ENCODE measurements at places on chromosomes 5 and 9.

DNA sequence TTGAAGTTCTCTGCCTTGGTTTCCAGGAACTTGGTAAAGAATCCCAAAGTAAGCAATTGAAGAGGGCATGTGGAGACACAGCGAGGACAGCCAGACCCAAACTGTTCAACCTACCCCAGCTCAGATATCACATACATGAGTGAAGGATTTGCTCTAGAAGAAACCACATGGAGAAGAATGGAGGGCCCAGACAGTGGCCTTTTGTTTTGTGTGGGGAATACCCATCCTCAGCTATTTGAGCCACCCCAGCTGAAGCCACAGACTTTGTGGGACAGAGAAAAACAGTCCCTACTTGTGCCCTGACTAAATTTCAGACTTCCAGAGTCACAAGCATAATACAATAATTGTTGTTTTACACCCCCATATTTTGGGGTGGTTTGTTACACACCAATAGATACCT lies 387.1 kb downstream of the ZSWIM6 start:
- DNase-seq: no peak

DNA sequence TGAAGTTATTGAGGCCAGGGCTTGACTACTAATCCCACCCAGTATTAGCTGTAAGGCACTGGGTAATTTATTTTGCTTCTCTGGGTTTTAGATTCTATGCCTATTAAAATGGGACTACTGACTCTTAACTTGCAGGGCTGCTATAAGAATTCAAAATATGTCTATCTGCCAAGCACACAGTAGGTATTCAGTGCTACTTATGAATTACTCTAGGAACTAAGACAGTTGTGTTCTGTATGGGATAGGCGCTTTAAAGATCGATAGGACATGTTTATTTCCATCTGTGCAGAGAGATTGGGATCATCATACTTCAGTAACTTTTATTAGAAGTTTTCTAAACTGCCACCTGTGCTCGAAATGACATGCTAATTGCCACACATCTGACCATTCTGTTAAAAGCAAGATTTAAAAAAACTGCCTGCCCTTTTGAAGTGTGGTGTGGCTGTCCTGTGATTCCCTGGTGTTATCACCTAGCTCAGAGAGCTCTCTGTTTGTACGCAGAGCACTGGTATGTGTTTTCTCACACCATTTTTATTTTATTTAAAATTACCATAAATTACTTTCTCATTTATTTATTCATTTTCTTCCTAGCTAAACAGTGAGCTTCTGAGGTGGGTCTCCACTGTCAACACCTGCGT lies 58.7 kb downstream of the FYB1 start:
- no peak for DNase-seq

- DNase-seq: peak; percentile 33
Observed at GRCh38 chr5:53601570-53601969, 41.1 kb downstream of the NDUFS4 start.

DNA sequence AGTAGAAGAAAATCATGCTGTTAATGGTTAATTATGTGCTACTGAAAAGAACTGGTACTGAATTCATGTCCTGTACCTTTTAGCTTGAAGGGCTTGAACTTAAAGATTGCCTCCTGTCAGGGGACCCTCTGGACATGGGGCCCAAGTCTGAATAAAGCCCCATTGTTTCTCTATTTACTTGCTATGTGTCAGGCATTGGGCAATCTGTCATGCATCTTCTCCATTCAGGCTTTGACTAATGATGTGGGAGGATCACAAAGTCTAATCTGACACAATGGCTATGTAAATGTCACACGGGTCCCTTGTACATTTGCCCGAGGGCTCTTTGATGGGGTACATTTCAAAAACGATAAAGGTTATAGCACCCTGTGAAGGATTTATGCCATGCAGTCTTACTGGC lies 64.0 kb upstream of the TUSC1 start:
- DNase-seq: no peak

DNA sequence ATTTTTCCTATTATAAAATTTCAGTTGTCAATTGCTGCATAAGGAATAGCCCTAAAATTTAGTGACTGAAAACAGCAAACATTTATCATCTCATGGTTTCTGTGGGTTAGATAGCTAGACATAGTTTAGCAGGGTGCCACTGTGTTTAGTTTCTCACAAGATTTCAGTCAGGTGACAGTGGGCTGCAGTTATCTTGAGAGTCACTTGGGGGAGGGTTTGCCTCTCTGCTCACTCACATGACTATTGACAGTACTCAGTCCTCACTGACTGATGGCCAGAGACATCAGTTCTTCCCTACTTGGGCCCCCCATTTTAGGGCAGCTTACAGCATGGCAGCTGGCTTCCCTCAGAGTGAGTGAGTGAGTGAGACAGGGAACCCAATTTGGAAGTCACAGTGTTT lies 42.0 kb downstream of the PBX3 start:
- no peak for DNase-seq

DNA sequence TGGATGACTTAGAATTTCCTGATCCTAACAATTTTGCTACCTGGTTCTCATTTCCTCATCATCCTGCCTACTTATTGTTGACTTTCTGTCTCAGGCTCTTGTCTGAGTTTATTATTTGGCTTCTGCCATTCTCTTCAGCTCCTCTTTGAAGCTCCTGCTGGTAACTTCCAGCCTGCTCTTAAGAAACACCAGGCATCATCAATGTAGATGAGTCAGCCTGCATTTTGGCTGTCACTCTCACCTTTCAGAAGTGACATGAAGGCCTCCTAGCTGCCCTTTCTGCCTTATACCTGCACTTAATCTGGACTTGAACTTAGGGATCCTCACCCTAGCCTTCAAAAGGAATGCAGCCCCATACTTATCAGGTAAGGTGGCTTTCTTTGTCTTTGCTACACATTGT lies 551.8 kb upstream of the ZNF608 start:
- DNase-seq: no peak

- DNase-seq: no peak
Observed at GRCh38 chr9:106421772-106422171, 441.2 kb upstream of the ZNF462 start.

- no peak for DNase-seq
Observed at GRCh38 chr5:114362197-114362976, 517 bp downstream of the KCNN2 start.

GRCh38 chr5:172414531-172415361 lies 39.6 kb downstream of the SH3PXD2B start:
- no peak for DNase-seq

DNA sequence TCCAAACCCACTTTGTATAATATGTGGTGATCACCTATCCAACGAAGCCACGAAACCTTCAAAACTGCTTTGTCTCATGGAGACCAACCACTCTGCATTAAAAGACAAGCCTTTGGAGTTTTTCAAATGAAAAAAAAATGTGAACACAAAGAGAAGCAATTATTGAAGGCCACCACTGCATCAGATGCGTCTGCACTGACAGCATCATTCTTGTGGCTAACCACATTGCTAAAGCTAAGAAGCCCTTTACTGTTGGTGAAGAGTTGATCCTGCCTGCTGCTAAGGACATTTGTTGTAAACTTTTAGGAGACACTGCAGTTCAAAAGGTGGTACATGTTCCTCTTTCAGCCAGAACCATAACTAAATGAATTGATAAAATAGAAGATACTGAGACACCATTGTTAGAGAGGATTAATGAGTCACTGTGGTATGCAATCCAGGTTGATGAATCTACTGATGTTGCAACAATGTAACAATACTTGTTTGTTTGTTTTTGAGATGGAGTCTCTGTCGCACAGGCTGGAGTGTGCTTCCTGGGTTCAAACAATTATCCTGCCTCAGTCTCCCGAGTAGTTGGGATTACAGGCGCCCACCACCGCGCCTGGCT lies 45.4 kb downstream of the TAF11L14 start:
- no peak for DNase-seq

GRCh38 chr9:137619240-137620047 lies 639 bp downstream of the EHMT1 start:
- DNase-seq: no peak

GRCh38 chr5:158727136-158727535 lies 372.6 kb downstream of the EBF1 start:
- no peak for DNase-seq

GRCh38 chr9:106859957-106860720 lies 2.8 kb upstream of the ZNF462 start:
- no peak for DNase-seq

GRCh38 chr9:120183615-120184014 lies 396.4 kb downstream of the CDK5RAP2 start:
- DNase-seq: no peak

DNA sequence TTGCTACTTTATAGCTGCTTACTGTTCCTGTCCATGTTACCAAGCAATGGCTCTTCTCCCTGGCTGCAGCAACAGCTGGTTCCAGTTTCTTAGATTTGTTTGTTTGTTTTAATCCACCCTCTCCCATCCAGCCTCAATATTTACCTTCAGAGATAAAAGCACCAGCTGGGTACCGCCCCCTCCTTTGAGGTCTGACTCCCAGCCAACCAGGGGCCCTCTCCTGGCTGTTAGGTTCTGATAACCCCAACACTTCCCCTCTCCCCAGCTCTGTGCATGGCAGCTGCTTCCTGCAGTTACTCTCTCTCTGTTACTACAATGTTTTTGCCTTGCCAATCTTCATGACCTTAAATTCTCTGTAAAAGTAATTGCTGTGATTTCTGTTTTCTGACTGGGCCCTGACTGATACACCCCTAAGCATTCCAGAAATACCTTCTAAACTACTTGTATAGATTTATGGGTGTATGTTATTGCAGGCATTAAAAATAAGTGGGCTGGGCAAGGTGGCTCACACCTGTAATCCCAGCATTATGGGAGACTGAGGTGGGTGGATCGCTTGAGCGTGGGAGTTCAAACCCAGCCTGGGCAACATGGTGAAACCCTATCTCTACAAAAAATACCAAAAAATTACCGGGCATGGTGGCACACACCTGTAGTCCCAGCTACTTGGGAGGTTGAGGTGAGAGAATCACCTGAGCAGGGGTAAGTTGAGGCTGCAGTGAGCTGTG lies 2.6 kb upstream of the GCNT1 start:
- DNase-seq: no peak

DNA sequence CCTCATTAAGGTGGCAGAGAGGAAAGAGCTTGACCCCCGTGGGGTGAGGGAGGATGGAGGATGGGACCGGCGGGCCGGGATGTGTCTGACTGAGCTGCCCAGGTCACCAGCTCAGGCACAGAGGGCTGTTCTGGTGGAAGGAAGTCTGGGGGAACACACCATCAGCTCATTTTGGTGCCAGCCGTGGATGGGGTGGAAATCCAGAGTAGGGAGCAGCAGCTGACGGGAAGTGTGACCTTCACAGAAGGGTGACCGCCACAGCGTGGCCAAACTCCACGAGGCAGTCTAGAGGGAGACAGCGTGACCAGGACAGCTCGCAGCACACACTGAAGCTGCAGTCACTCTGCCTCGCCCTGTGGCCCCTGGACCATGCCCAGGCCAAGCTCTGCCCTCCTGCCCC lies 45.3 kb upstream of the PHYKPL start:
- no peak for DNase-seq

DNA sequence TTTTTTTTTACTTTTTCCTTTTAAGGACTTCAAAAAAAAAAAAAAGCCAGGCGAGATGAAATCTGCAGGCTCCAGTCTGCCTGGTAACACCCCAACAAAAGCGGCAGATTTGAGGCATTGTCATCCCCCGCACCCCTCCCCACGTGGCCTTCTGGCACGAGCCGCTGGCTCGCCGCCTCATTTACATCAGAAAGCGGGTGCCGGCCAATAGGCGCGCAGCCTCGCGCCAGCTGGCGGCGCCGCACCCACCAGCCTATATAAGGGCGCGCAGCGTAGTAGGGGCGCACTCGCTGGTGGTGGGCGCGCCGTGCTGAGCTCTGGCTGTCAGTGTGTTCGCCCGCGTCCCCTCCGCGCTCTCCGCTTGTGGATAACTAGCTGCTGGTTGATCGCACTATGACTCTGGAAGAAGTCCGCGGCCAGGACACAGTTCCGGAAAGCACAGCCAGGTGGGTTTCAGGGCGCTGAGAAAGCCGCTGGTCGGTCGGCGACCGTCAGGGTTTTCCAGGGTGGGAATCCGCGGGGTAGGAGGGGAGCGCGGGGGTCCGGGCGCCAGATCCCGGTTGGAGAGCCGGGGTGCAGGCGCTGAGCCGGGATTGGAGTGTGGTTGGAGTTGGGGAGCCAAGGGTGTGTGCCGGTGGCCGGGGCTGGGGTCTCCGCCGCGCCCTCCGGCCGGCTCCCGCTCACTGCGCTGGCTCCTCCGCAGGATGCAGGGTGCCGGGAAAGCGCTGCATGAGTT lies at the start of gene GADD45G:
Gene GADD45G (plus strand): TSS at position 284 of the 736 bp plus-strand sequence. CDS start 110 bp downstream, at position 394.
- DNase-seq: no peak

DNA sequence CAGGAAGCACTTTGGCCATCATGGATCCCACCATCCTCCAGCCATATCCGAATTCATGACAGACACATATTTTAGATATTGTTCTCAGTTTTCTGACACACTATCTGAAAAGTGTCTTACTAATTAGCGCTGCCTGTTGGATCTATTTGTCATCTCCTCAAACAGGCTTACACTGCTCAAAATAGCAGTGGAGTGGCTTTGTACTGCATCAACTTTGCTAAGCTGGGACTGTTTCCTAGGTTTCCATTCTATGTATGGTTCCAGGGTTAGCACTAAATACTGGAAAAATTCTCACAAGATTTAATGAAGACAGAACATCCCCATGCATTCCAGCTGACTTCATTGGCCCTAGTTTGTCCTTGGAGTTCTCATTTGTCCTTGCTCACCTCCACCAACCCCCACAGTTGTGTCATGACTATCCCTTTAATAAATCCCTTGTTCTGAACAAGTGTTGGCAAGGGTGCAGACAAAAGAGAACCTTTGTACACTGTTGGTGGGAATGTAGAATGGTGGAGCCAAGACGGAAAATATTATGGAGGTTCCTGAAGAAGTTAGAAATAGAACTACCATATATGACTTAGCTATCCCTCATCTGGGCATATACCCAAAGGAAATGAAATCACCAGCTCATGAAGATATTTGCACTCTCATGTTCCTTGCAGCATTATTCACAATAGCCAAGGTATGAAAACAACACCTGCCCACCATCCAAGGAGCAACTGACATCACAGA lies 136.5 kb upstream of the RAI14 start:
- DNase-seq: no peak

- DNase-seq: no peak
Observed at GRCh38 chr5:11054014-11054413, 293.0 kb upstream of the DAP start.

DNA sequence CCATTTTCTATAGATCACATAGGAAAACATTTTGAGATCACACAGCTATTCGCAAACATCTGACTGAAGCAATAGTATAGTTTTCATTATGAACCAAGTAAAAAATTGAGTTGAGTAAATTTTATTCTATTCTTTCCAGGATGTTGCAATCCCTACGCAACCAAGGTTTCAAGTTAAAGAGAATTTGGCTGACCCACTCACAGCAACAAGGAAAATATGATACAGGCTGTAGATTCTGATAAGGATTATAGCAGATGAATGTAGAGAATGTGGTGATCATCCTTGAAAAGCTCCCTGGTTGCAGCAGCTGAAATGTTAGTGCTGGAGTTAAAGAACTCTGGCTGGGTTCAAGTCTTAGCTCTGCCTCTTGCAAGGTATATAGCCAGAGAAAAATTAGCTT lies 4.7 kb downstream of the ABCA1 start:
- no peak for DNase-seq
